ENCODE measurements at places on chromosomes 7 and 10.

GRCh38 chr7:105638902-105639495 lies 57.7 kb upstream of the EFCAB10 start:
- no peak for DNase-seq

- no peak for DNase-seq
These were observed 10.0 kb downstream of the PITRM1 start for GRCh38 chr10:3162533-3162932.

DNA sequence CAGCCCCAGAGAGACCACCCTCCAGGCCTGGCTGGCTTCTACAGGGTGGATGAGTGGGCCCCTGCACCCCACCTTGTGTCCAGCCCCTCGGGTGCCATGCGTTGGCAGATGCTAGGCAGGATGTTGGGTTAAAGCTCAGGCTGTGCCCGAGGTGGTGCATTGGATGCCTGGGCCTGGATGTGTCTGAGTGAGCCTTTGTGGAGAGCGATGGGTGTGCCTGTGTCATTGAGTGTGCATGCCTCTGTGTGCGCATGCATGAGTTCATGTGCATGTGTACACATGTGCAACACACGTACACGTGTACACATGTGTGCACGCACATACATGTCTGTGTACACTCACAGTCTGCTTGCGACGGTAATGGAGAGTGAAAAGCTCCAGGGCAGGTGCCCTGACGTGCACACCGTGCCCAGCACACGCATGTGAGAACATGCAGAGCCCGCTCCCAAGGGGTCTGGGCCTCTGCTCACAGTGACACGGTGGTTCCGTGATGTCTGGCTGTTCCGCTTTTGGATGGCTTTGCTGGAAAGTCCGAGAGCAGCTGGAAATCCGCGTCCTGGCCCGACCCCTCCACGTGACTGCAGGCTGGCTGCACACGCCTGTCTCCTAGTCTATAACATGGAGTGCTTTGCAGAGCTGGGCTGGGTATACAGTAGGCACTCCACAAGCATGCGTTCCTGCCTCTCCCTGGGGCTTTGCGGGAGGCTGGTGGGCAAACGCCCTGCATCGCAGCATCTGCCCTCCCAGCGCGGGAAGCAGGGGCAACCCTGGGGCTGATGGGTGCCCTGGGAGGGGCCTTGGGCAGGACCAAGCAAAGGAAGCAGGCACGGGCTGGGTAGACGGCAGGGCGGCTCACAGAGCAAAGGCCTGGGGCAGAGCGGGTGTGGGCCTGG lies 36.9 kb downstream of the ELFN1 start:
- no peak for DNase-seq

DNA sequence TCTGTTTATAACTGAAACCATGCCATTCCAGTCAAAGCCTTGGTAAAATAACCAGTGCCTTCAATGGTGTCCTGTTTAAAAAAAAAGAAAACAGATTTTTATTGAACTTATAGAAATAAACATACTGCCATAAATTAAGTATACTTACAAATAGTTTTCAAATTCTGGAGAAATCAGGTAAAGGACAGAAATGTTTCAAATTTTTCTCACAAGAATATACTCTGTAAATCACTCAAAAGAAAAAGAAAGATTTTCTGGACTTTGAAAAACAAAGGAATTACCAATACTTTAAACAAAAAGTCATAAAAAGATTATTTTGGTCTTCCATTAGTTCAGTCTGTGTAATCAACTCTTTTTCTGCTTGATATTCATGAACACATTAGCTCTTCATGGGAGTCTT lies 23.9 kb downstream of the MRPL32 start:
- DNase-seq = no peak

GRCh38 chr10:49567810-49568209 lies 28.9 kb upstream of the ERCC6 start:
- DNase-seq = no peak

DNA sequence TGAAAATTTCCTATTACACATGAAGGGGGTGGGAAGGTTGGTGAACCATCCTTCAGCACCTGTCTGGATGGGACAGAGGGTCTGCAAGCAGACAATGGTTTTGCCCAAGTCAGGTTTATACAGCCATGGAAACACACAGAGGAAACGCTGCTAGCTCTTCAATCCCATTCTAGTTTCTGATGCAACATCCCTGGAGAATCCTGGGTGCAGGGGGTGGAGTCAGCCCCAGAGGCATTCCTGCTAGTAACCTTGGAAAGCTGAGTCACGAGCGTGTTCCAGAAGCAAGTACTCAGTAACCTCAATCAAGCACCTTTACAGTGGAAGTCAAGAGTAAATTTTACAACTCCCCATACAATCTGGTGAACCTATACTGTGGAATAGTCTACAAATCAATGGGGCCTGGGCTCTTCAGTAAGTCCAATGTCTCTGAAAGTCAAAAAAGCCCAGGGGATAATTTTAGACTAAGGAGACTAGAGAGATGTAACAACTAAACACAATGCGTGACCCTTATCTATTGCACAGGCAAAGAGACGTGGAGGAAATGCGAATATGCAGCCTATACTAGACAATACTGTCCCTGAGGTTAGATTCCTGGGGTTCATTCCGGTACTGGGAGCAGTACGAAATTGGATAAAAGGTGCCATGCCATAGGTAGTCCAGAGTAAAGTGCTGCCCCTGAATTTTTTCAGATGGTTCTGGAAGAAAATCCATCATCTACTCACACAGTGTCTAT lies 95.4 kb downstream of the ZRANB1 start:
- no peak for DNase-seq

GRCh38 chr7:4725850-4726450 lies 43.9 kb downstream of the FOXK1 start:
- no peak for DNase-seq

DNA sequence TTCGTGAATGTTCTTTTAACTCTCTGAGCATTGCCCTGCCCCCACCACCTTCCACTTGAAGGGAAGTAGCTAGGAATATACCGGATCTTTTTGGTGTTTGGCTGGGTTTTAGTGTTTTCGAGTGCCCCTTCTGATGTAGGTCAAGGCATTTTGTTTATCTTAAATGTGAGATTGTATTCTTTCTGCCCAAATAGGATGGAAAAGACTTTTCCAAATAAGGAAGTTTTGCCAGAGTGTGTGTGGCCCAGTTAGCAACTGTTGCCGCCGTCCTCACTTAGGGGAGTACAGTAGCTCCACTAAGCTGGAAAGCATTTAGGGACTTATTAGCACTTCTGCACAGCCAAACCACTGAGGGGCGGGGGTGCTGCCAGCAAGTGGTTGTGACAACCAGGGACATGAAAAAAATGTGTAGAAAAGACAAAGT lies 29.8 kb upstream of the VCL start:
- no peak for DNase-seq

DNA sequence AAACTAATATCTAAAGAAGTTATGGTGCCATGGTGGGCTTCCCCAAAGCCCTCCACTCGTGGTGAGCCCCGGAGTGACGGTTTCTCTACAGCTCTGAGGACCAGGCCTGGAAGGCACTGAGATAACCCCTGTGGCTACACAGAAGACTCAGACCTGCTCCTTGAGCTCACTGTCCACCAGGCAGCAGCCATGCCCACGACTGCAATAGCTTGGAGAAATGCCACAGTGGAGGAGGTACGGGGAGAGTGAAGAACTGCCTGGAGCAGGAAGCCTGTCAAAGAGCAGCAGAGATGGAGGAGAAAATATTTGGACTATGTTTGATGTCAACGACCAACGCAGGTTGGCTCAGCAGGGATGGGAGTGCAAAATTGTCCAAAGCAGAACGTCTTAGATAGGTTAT lies 300.1 kb upstream of the NPSR1 start:
- no peak for DNase-seq

DNA sequence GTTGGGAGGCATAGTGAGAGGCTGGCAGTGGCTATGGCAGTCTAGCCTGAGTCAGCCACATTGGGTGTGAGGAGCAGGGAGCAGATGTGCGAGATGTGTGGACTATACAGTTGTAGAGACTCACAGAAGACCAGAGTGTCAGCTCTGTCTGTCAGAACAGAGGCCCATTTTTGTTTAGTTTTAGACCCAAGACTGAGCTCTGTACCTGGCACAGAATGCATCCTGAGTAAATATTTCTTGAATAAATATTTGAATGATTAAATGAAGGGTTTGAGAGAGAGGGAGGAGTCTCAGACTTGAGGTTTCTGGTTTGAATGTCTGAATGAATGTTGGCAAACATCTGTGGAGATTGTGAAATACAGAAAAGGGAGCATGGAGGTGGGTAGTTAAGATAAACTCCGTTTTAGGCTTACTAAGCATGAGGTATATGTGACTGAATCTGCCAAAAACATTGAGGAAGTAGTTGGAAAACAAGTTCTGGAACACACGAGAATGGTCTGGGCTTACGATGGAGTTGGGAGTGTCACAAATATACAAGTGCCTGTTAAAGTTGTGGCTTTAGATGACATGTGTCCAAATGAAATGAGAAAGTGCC lies 3.6 kb downstream of the SEC23IP start:
- DNase-seq = no peak

- DNase-seq = no peak
These were observed at the start of gene C10orf120 for GRCh38 chr10:122699796-122700455. Gene C10orf120 (minus strand): TSS chr10:122699846. CDS start chr10:122699790, 56 bp downstream.

Measured in activated CD4-positive, alpha-beta T cell treated with anti-CD3 and anti-CD28 coated beads, Interleukin-2, amount 10 ng/mL, durations not matched to agents 7 days and 5 days (primary cell).